ENCODE measurements at places on chromosomes 6 and 20.
A peak's percentile ranks its signal among the peaks of the same experiment; 100 is the strongest.

DNA sequence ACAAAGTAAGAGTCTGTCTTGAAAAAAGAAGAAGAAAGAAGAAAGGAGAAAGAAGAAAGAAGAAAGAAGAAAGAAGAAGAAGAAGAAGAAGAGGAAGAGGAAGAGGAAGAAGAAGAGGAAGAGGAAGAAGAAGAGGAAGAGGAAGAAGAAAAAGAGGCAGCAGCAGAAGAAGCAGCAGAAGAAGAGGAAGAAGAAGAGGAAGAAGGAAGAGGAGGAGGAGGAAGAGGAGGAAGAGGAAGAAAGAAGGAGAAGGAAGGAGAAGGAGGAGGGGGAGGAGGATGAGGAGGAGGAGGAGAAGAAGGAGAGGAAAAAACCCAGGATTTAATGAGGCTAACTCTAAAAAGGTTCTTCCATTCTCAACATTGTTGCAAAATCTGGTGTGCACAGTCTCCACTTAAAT lies 95.4 kb upstream of the PDE10A start:
- no peak for DNase-seq

GRCh38 chr6:134519465-134519864 lies 201.6 kb upstream of the SGK1 start:
- DNase-seq = peak; percentile 92

- peak; percentile 10 for DNase-seq
Observed at GRCh38 chr6:161038229-161039031, 46.9 kb downstream of the MAP3K4 start.

- DNase-seq = no peak
Observed at GRCh38 chr6:23650676-23651075, 475.3 kb upstream of the NRSN1 start.

GRCh38 chr6:48611332-48611731 lies 500.3 kb upstream of the PTCHD4 start:
- DNase-seq = no peak

DNA sequence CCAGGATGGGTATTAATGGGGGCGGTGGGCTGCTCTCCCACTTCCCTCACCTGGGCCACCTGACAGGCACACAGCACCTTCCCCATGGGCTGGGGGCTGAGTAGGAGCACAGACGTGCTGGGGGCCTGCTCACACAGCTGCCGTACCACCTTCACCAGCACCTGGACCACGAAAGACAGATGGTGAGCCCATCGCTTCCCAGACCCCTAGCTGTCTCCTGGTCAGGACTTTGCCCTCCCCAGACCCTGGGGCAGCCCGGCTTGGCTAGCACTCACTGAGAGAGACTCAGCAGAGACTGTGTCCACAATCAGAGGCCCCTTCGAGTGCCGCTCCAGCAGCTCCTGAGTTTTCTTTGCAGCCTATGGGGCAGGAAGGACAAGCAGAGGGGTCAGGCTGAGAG lies 12.0 kb downstream of the AARS2 start:
- no peak for DNase-seq

- DNase-seq = no peak
Observed at GRCh38 chr6:158894193-158894592, 75.0 kb upstream of the EZR start.

- no peak for DNase-seq
Observed at GRCh38 chr20:57457243-57458095, 66.3 kb downstream of the RBM38 start.

- DNase-seq = no peak
Observed at GRCh38 chr6:28943223-28943556, 19.4 kb upstream of the TRIM27 start.

DNA sequence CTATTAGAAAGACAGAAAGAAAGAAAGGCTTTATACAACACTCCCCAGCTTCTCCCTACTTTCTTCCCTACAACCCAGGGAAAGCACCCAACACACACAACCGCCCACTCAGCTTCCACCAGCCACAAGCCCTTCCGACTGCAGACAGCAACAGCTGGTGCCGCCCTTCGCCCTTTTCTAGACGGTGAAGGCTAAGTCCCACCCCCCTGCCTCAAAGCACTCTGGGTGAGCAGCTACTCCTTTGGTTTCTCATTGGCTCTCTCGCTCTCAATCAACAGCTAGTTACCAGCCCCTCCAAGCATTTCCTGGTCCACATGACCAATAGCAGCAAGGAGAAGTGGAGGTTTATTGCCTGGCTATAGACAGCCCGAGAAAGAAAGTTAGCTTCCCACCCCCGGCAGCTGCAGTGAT lies 230.1 kb upstream of the MOCS1 start:
- DNase-seq = no peak

DNA sequence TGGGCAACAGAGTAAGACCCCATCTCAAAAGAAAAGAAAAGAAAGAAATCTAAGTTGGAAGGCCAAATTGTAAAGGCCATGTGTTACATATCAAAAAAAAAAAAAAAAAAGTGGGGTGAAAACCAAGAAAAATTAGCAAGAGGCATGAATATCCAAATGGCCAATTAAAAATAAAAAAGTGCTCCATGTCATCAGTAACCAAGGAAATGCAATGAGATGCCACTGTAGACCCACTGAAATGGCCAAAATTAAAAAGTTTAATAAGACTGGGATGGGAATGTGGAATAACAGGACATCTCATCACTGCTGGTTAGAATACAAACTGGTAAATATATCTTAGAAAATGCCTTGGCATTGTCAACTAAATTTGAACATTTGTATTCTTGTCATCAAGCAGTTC lies 30.1 kb upstream of the BCLAF1 start:
- no peak for DNase-seq

GRCh38 chr6:78476561-78476960 lies 390.8 kb upstream of the IRAK1BP1 start:
- no peak for DNase-seq

DNA sequence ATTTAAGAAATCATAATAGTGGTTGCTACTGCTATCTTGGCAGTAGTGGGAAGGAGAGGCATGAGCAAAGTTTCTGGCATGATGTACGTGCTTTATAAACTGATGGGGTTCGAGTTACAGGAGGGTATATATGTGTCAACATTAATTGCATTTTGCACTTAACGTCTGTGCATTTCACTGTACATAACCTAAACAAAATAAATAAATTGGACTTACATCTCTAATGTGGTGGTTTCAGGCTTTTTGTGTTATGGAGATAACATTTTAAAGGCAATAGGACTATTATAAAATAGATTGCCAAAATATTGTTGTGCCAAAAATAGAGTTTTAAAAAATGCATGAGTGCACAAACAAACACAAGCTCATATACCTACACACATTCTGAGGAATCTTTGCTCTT lies 1001.1 kb upstream of the GJE1 start:
- no peak for DNase-seq

- no peak for DNase-seq
Observed at GRCh38 chr6:134984821-134985220, 34.9 kb upstream of the ALDH8A1 start.
